ENCODE measurements at places on chromosomes 6 and 20.

GRCh38 chr6:35547676-35548075 lies 35.0 kb upstream of the TULP1 start:
- DNase-seq = no peak

GRCh38 chr6:140045116-140045515 lies 670.7 kb upstream of the CITED2 start:
- no peak for DNase-seq

DNA sequence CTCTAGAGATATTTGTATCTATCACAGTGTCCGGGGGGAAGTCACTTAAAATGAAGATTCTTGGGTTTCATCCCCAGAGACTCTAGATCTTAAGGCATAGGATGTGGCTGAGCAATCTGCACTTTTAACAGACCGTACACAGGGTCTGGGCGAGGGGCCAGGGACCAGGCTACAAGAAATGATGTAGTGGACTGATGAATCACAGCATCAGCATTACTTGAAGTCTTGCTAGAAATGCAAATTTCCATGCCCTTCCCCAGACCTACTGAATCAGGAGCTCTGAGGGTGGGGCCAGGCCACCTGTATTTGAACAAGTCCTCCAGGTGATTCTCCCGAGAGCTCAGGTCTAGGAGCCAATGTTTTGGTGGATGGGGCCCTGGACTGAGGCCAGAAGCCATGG lies 168.4 kb downstream of the DOK5 start:
- no peak for DNase-seq

DNA sequence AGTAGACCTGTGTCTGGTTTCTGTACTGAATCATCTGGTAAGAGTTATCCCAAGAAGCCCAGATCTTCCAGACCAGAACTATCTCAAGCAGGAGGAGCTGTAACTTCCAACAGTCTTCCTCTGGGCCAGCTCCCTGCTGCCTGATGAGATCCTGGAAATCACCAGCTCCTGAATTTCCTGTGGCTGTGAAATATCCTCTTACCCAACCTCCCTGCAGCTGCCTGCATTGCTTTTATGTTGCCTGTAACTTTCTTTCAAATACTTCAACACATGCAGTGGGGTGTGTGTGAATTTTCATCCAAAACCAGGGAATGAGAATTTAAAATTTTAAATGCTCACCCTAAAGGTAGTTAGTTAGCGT lies 160.5 kb upstream of the LAMP5 start:
- DNase-seq = no peak

DNA sequence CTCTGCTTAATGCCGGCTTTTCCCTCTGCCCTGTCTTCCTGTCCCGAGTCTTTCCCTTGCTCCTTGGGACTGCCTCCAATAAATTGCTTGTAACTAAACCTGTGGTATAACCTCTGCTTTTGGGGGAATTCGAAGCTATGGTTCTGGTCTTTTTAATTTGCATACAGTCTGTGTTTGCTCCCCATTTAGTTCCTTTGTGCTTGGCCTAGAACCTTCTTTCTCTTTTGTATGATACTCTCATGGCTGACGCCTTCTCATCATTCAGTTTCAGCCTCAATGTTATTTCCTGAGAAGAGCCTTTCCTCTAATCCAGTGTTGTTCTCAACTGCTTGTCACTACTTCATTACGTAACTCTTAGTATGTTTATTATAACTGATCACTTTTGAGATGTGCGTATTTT lies 248.0 kb downstream of the PHF3 start:
- DNase-seq = no peak

DNA sequence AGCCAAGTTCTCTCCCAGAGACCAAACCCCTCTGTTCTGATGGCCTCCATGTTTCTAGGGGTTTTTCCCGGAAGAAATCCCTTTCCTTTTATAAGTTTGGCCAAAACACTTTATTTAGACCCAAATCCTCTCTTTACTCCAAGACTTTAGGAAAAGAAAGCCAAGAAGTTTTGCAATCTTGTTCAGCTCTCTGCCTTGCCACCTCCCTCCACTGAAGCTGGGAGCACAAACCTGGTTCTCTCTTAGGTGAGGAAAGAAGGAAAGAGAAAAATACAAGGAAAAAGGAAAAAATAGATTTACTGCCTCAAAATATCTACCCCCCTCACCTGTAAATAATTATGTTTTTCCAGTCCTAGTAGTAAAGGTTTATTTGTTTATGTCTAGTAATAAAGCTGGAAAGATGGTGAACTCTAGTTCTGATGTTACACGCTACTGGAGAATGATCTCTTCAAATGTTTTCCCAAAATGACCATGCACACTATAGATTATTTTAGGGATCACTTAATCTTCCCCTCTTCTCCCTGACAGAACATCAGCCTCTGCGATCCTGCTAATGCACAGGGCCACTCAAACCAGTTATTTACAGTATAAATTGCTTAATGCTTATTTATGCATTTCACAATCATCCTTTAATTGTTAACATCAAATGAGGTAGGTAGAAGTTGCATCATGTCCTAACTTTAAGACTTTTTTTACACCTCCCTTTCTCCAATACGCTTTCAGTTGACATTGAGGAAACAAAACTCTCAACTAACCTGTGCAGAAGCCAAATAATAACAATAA lies 10.9 kb upstream of the ARG1 start:
- DNase-seq = no peak

Measured in CD4-positive, alpha-beta T cell treated with Interleukin-6 for 4 hours (primary cell).